ENCODE measurements at places on chromosomes 1 and 21.

GRCh38 chr1:6239950-6240768 is 3.8 kb upstream of the HES3 start:
- no peak for DNase-seq

DNA sequence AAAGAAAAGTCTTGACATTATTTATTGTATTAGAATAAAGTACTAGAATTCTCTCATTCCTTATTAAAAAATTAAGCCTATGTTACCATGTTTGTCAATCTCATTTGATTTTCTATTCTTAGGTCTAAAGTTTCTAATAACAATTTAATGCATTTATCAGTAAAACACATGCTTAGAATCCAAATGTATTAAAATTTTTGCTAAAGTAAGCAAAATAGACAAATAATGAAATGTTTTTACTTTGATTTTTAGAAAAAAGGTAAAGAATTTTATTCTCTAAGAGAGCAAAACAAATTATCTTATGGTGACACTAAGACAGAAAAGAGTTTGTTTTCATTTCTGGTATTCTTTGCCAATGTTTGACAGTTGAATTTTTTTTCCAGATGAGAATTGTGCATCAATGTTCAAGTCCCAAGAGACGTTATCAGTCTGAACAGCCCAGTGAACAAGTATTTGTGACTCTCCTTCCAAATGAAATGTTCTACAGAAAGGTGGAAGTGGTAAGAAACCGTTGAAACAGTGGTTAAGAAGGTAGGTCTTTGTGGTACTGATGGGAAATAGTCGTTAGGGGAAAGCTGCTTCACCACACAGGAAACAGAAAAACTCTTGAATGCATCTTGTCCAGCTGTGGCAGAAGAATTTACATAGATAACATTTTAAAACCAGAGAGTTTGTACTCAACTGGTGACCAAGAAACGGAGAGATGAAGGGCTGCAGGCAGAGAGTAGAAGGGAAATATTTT is 402.5 kb downstream of the PTPRC start:
- peak; percentile 4 for DNase-seq

DNA sequence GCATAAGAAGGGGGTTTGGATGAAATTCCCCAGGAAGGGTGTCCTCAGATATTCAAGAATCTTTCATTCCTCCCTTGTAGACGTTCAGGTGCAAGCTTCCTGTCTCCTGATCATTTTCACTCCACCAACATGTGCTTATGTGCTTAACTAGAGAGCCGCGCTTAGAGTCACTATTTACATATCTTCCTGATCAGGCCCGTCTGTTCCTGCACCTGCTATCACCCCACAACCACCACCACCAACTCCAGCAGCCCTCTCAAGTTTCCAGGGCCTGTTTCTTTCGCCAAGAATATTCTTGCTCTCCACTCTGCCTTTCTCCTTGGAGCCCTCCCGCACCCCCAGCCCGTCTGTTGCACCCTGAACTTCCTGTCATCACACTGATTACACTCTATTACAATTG is 113.4 kb downstream of the SPSB1 start:
- no peak for DNase-seq

- no peak for DNase-seq
Measured at GRCh38 chr1:176110203-176110602, 96.9 kb downstream of the COP1 start.

Measured in CD4-positive, alpha-beta T cell treated with Interleukin-1 beta for 1 hour (primary cell).